RCC 7860 (cell line): ENCODE measurements at places on chromosomes 5 and 9.

GRCh38 chr5:157827423-157827822 lies 31.5 kb downstream of the CLINT1 start:
- no peak for DNase-seq

DNA sequence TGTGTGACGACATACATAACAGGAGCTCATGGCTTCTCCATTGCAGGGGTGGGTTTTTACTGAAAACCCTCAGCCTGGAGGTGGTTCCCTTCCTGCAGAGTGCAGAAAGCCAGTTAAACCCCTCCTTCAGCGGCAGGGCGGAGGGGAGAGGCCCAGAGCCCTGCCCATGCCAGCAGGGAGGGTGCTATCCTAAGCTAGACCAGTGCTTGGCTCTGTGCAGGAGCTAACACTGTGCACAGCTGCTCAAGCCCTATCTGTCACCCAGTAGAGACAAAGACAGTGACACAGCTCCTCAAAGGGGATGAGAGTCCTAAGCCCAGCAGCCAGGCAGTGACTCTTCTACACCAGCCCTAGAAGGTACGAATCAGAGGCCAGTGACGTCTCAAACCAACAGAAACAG lies 70.0 kb upstream of the ZSWIM6 start:
- DNase-seq: no peak

DNA sequence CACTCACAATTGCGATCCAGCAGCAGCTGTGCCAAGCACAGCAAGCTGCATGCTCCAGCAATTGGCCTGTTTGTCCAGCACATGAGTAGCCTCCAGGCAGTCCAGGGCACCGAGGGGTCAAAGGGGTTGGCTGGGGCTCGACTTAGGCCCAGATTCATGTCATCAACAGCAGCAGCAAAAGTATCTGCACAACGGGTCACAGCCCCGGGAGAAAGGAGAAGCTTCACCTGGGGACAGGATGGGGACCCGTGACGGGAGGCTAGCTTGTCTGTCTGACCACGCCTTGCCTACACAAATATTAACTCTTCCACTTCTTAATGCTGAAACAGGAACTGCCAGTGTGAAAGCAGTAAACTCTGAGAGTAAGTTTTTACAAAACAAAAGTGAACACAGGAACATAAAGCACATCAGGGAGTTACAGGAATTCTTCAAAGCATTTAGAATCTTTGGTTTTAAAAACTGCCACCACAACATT lies 191.2 kb downstream of the PIK3R1 start:
- no peak for DNase-seq

DNA sequence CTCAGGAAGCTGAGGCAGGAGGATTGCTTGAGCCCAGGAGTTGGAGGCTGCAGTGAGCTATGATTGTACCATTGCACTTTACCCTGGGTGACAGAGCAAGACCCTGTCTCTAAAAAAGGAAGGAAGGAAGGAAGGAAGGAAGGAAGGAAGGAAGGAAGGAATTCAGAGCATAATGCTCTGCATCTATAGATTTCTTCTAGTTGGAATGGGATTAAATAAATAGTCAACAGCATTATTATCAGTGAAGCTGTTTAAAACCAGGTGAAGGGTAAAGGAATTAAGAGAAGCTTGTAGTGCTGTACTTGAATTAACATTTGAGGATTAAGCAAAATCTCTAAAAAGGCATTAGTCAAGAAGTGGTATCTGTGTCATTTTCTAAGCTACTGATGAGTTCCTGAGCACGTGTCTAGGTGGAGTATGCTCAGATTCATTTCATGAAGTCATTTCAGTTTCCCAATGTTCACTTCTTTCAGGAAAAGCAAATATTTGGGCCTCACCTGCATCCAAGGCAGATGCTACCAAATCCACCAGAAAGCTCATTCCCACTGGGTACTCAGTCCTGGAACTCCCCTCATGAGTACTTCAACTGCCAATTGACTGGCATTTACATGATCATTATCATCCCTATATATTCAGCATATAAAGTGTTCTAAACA lies 8.4 kb downstream of the PDE6A start:
- DNase-seq: no peak

GRCh38 chr5:7850395-7851239 lies at the start of gene CFAP90:
CFAP90 (minus strand) TSS chr5:7851133; CDS start chr5:7851021, 112 bp downstream.
- DNase-seq: no peak

DNA sequence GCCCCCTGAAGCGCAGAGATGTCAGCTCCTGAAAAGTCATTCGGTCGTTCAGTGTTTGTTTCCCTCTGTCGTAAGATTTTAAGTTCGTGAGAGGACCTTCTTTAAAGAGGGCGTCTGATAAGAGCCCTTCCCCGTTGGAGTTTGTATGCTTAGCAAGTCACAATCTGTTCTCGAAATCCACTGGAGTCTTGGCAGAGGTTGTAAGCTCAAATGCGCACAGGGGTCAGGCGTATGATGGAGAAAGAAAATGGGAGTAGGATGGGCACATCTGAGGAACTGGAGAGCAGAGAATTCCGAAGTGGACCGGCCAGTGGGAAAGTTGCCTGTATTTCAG lies 710 bp downstream of the HSD17B4 start:
- DNase-seq: no peak

DNA sequence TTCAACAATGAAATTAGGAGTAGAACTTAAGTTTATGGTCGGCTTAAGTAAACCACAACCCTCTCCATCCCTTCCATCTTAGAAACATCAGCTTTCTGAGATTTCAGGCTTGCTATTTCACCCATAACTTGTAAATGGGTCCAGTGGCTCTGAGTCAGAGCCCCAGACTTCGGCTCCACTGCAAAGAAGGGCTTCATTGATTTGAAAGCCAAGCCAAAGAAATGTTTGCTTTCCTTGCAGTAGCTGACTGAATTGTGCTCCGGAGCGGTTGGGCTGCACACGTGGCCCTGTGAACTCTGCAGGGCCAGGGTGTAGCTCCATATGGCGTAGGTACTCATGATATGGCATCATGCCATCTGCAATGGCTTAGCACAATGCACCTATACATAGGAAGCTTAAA lies 57.0 kb downstream of the NREP start:
- no peak for DNase-seq

DNA sequence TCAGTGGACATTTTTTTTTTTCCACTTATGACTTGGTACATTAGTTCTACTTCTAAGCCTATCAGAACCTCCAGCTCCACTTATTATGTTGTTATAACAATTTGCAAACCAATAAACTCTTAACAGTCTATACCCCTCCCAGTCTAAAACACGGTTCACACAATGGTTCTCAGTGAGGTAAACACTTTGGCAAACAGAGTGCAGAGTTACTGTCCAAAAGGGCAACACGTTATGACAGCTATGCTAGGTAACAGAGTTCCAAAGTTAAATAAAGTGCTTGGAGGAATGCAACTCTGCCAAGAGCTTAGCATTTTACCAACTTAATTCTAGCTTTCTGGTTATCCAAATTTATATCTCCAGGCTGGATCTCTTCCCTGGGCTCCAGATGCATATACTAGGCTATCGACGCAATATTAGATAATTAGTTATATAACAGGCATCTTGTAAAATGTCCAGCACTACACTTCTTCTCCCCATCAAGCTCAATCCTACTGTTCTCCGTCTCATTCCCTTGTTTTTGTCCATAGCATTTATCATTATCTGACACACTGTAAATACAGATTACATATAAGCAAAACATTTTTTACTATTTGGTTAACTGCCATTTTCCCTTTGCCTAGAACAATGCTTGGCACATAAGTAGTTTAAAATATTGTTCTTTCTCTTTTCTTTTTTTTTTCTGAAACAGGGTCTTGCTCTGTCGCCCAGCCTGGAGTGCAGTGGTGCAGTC lies 14.3 kb downstream of the FNBP1 start:
- no peak for DNase-seq

DNA sequence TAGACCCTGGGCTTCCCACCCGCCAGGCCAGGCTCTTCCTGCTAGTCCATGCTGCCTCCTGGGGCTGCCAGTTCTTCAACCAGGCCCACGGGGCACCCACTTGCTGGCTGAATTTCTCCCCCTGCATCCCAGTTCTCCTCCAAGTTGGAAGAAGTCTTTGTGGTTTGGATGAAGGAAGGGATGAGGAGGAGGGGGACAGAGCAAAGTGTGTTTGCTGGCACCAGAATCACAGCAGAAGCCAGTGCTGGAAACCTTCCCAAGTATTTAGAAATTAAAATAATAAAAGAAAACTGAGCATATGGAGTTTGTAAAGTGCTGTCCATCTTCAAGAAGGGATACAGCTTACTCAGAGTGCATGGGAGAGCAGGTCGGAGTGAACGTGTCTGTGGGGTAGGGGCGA lies 19.4 kb upstream of the UNC5A start:
- DNase-seq: no peak

DNA sequence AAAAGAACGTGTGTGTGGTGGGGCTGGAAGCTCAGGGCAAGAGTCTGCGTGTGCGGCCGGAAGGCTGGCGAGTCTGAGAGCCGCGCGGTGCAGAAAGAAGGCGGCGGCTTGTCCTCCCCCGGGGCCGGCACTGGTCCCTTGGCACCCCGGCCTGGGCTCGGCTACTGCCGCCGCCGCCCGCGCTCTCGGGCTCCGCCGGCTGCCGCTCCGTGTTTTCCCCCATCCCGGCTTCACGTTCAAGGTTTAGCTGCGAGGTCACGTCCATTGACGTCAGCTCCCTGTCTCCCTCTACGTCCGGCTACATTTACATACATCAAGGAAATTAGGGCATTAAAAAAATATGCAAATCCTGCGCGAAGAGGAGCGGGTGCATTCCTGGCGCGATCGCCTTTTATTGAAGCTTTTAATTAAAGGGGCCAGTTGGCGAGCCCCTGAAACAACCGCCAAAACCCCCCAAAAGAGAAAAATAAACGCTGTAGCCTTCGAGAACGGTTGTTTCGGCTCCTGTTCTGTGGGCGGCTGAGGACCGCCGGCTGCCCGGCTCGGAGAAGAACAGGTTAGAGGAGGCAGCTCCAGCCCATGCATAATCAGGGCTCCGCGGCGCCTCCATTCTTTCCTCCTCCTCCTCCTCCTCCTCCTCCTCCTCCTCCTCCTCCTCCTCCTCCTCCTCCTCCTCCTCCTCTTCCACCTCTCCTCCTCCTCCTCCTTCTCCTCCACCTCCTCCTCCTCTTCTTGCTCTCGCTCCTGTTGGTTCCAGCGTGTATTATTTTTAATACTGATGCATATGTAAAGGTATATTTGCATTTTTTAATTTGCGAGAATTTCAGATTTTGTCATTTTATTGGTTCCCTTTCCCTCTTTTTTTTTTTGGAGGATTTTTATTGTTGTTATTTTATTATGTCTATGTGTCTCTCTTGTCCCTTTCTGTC lies 207.0 kb downstream of the MEF2C start:
- DNase-seq: peak; percentile 47

GRCh38 chr9:110330484-110331105 lies 7.1 kb downstream of the TXNDC8 start:
- no peak for DNase-seq

DNA sequence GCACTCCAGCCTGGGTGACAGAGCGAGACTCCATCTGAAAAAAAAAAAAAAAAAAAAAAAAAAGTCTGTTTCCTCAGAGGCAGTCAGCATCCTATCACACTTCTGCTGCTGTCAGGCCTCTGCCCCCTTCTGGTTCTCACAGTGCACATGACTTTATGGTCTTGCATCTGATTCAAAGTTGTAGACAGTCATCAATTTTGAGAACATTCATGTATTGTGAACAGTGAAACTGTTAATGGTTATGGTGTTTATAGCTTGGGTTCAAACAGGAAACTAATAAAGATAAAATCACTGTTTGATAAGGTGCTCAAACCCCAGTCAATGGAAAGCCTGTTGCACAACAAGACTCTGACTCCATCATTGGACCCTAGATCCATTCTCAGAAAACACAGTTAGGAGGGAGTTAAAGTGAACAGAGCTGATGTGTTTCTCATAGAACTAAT lies 61.4 kb downstream of the FOXD1 start:
- no peak for DNase-seq

GRCh38 chr5:87302061-87302460 lies 34.4 kb downstream of the RASA1 start:
- DNase-seq: no peak

DNA sequence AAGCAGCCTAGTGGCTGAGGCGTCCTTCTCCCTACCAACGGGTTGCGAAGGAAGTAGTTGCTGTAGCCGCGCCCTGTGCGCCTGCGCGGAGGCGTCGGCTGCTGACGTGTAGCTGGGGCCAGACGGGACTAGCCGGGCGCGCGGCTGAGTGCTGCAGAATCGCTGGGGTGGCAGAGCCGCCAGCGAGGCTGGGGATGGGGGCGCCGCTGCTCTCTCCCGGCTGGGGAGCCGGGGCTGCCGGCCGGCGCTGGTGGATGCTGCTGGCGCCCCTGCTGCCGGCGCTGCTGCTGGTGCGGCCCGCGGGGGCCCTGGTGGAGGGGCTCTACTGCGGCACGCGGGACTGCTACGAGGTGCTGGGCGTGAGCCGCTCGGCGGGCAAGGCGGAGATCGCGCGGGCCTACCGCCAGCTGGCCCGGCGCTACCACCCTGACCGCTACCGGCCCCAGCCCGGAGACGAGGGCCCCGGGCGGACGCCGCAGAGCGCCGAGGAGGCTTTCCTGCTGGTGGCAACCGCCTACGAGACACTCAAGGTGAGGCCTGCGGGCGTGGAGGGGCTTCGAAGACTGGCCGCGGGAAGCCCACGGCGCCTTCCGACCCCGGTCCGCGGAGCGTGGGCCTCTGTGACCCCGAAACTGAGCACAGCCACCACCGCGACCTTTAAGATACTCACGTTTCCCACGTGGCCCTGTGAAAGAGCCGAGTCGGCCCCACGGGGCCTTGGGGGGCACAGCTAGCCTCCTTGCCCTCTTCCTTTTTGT lies at the start of gene DNAJC25:
DNAJC25 (plus strand) TSS at position 121 of the 758 bp plus-strand sequence; CDS start at position 195, 74 bp downstream.
- peak; percentile 99 for DNase-seq

DNA sequence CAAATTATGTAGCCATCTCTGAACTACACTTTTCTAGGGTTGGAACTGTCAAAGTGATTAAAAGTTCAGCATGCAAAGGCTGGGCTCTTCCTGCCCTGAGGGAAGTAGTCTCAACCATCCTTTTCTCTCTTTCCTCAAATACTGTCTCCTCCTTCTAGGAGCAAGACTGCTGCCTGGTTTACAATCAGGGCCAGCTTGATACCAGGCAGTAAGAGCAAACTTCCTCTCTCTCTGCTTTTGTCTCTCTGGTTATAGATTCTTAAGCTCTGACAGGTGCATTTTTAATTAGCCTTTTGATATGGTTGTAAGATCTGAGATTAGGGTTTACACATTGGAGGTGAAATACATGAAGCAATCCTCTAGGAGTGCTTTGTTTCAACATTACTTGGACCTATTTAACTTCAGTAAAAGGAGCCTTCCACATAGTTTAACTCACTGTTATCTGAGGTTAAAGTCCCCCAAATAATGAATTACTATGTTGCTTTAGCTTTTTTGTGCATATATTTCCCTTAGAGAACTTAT lies 436.1 kb downstream of the SPATA31D1 start:
- DNase-seq: no peak

- no peak for DNase-seq
These were observed 25.1 kb downstream of the CEMIP2 start for GRCh38 chr9:71743217-71743705.
